ENCODE measurements at places on chromosomes 4 and X.

DNA sequence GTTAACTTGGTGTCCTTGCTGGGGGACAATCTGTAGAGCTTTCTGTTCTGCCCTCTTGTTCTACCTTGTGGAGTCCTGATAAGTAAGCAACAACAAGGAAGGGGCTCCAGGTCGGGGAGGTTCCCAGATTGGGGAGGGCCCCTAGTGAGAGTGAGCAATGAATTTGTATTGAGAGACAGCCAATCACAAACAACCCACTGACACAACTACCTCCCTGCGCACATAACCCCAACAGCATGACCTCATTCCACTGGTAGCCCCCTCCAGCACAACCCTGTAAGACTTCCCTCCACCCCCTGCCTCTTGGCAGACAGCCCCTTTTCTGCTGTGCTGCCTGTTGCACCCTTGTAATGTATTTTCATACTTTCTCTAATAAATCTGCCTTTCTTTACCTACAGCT, 19.7 kb upstream of the PNPLA4 start:
- no peak for DNase-seq

GRCh38 chr4:88522702-88523324, 763 bp downstream of the PYURF start:
- DNase-seq: no peak

DNA sequence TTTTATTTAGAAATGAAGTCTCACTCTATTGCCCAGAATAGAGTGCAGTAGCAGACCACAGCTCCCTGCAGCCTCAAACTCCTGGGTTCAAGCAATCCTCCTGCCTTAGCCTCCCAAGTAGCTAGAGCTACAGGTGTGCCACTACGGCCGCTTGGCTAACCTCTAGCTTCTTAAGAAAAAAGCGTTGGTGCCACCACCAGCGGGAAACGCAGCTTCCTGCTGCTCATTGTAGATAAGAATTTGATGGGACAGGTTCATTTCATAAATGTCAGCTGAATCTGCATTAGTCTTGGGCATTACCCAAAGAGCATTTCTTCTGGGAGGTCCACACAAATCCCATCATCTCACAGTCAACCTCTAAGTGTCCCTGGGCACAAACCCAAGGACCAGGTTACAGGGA, 33.2 kb upstream of the NAP1L5 start:
- DNase-seq: no peak

DNA sequence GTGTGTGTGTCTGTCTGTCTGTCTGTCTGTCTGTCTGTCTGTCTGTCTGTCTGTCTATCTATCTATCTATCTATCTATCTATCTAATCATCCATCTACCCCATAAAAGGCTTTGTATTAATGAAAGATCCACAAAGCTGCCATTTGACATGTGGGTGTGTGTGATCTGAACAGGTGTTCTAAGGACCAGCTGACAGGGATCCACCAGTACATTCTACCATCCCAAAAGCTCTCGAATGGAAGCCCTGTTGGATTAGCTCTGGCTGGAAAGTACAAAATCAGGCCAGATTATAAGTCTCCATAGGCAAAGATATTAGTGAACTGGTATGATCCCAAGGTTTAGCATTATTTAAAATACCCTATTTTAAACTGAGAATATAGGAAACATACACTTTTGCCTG, 299.3 kb downstream of the CAMK2D start:
- no peak for DNase-seq

- no peak for DNase-seq
Observed at GRCh38 chrX:136214551-136214950, 36.6 kb downstream of the MAP7D3 start.

- no peak for DNase-seq
Observed at GRCh38 chr4:143351774-143352451, 15.2 kb downstream of the GAB1 start.

DNA sequence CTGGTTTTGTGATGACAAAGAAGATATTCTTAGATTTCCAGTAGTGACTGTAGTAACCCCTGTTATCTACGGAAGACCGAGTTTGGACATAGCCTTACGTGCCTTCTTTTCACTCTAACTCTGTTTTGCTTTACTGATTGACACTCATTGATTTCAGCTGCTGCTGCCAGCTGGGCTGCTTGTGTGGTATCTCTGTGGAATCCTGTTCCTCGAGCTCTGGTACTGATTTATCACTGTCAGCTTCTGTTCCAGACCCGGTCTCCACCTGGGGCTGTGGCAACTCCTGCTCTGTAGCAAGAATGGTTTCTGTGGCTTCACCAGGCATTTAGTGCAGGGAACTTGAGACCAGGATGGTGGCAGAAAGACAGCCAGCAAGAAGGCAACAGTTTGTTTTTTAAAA, 24.6 kb upstream of the LAP3 start:
- no peak for DNase-seq

GRCh38 chr4:109873791-109874514, 26.0 kb downstream of the LRIT3 start:
- no peak for DNase-seq

DNA sequence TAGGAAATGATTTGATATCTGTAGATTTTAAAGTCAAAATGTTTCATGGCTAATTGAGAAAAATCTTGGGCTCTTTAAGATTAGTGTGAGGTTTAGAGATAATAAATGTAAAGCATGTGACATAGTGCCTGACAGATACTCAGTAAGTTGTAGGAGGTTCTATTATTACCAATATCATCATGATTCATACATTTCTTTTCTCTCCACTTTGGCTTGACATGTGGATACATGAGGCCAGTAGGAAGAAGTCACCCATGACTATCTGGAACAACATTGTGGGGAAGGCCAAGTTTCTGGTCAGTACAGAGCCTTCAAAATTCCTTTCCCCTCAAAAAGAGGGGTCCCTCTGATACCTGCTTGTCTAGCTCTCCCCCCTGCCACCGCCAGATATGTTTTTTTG, 91.2 kb upstream of the SORBS2 start:
- DNase-seq: no peak

GRCh38 chrX:23901805-23902204, 5.9 kb downstream of the APOO start:
- peak; percentile 13 for DNase-seq

GRCh38 chrX:154398668-154399526, 720 bp downstream of the RPL10 start:
- DNase-seq: peak; percentile 69

- DNase-seq: no peak
Observed at GRCh38 chr4:76277667-76278066, 26.1 kb downstream of the FAM47E start.

GRCh38 chr4:1608196-1608820, 75.8 kb downstream of the FAM53A start:
- no peak for DNase-seq

DNA sequence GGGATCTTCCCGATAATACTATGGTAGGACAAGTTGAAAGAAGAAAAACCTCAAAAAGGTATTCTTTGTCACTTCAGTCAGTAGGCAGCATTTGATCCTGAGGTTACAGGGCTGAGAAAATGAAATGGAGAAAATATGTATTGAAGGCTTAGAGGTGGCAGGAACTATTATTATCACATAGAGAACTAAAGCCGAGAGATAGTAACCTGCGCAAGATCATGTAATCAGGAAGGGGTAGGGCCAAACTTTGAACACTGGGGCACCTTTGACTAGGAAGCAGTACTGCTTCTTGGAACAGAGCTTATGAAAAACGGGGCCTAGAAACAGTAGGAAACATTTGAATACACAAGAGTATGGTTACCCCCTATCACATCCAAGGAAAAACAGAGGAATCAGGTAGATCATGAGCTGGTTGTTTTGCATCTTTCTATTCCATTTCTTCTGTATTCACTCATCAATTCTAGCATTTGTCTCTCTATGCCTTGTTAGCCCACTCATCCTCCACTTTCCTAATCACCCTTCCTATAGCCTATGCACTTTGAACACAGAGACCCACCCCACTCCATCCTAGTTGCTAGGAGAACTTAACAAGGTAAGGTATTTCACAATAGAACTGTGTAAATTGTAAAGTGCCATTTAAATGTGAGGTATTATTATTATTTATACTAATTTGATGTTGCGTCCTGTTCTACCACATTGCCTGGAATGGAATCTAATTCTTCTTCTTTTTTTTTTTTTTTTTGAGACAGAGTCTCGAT, 34.6 kb upstream of the SLC9A7 start:
- no peak for DNase-seq

DNA sequence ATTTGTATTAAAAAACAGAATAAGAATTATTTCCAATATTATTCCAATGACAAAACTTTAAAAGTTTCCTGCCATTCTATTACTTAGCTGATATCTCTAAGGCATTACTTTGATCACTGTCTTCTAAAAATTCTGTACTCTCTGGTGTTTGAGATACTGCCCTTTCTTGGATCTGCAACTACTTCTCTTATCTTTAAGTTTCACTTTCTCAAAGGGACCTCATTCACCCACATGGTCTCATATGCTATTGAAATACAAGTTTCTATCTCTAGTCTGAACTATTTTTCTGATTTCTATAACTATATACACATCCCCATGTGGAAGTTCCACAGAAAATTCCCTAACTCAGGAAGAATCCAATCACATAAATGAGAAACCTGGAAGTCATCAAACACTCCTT, 22.2 kb downstream of the TMPRSS11E start:
- DNase-seq: no peak

- no peak for DNase-seq
Observed at GRCh38 chr4:35897808-35898207, 346.5 kb downstream of the ARAP2 start.

- no peak for DNase-seq
Observed at GRCh38 chr4:2767046-2767704, 11.0 kb upstream of the TNIP2 start.

DNA sequence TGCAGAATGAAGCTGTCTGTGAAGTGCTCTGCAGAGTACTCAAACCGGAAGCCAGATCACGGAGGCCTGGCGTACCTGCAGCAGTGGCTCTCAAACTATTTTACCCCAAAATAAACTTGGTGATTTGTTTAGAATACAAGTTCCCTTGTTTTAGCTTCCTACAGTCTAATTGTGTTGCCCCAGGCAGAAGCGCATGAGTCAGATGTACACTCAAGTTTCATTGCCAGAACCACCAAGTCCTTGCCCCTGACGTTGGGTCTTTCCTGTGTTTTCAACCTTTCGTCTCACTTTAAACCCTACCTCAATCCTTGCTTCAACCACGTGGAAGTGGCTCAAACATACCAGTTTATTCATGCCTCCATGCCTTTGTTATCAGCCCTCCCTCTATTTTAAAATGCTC, 66.2 kb upstream of the SLC7A11 start:
- no peak for DNase-seq

- no peak for DNase-seq
Observed at GRCh38 chr4:137124278-137124932, 407.9 kb downstream of the PCDH18 start.

GRCh38 chr4:146960634-146961033, 15.0 kb upstream of the TTC29 start:
- DNase-seq: no peak

GRCh38 chrX:6210230-6210629, 18.4 kb downstream of the NLGN4X start:
- DNase-seq: no peak

DNA sequence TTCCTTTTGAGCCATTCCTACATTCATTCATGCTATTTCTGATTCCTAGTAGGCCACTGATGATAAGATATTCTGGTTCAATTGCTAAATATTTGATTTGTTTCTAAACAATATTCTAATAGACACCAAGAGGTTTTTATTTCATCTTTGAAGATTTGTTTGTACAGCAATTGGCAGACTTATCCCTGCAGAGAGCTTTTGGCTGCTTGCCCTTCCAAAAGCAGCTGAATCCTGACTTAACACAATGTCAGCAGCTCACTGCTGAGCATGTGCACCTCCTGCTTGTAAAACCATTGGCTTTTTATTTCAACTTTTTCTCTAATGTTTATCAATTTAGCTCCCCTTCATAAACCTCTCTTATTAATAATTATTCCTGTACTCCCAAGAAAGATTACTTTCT, 45.3 kb downstream of the MMRN1 start:
- DNase-seq: no peak

- no peak for DNase-seq
Observed at GRCh38 chr4:159593681-159594080, 490.8 kb downstream of the RAPGEF2 start.

GRCh38 chr4:170004651-170005295, 21.4 kb downstream of the MFAP3L start:
- no peak for DNase-seq

DNA sequence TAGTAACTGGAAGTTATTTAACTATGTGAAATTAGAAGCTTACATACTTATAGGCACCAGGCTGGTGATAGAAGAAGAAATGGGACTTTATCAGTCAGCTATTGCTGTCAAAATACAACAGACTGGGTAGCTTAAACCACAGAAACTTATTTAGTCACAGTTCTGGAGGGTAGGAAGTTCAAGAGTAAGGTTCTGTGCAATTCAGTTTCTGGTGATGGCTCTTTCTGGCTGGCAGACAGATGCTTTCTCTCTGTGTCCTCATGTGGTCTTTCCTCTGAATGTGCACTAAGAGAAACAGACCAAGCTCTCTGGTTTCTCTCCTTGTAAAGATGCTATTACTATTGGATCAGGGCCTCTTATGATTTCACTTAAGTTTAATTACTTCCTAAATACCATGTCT, 92.1 kb upstream of the ANKRD50 start:
- no peak for DNase-seq

DNA sequence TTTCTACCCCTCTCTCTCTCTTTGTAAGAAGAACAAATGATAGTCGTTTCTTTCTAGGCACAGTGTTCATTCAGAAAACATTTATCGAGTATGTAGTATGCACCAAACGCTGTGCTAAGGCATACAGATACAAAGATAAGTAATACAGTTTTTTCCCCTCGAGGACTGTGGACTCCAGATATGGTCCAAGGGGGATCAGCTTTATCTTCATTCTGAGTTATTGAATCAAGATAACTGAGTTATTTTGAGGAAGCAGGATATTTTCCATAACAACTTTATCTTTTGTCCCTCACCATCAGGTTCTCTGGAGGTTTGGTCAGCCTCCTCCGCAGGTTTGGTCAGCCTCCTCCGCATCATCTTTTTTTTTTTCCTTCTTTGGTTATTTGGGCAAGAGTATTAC, 15.0 kb downstream of the EREG start:
- no peak for DNase-seq

- DNase-seq: no peak
Observed at GRCh38 chrX:39596437-39596836, 501.3 kb downstream of the BCOR start.

- DNase-seq: no peak
Observed at GRCh38 chr4:2954358-2955185, 8.6 kb downstream of the NOP14 start.

DNA sequence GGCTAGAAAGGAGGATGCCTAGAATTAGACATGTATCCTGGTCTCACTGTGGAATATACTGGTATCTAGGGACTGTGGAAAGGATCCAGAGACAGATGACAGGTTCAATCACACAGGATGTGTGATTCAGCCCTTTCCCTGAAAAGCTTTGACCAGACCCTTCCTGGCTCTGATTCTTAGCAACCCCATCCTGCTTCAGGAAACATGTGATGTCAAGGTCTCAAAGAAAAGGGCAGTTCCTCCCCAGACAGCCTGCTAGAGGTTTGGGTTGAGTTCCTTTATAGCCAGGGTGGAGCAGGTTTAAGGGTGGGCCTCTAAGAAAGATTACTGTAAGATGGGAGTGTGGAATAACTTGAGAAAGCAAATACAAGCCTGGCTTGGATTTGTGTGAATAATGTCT, 3.0 kb downstream of the BMP15 start:
- DNase-seq: no peak

GRCh38 chr4:159250751-159251325, 148.0 kb downstream of the RAPGEF2 start:
- no peak for DNase-seq

- no peak for DNase-seq
Observed at GRCh38 chr4:118904418-118904817, 15.8 kb downstream of the SYNPO2 start.
